Upper lobe of left lung (tissue), 6 donors: ENCODE measurements at places on chromosomes 4 and X. TPM values are rescaled to one million over a fixed set of nuclear protein-coding genes. Genes with fewer than 3 reads are reported as not detected.

GRCh38 chrX:25068340-25068739 lies 52.6 kb upstream of the ARX start:
- H3K4me1 ChIP-seq: no peaks in the 10 kb centered on the region
- H3K27me3 ChIP-seq: no peaks in the 10 kb centered on the region
- DNase-seq: no peak
- no peaks in the 10 kb centered on the region for H3K36me3 ChIP-seq
- H3K27ac ChIP-seq: no peak overlapping the region

- no peaks in the 10 kb centered on the region for H3K27me3 ChIP-seq
- no peak for DNase-seq
- H3K4me3 ChIP-seq: no peak overlapping the region
Measured at GRCh38 chr4:55499495-55499894, 47.2 kb downstream of the CLOCK start.

DNA sequence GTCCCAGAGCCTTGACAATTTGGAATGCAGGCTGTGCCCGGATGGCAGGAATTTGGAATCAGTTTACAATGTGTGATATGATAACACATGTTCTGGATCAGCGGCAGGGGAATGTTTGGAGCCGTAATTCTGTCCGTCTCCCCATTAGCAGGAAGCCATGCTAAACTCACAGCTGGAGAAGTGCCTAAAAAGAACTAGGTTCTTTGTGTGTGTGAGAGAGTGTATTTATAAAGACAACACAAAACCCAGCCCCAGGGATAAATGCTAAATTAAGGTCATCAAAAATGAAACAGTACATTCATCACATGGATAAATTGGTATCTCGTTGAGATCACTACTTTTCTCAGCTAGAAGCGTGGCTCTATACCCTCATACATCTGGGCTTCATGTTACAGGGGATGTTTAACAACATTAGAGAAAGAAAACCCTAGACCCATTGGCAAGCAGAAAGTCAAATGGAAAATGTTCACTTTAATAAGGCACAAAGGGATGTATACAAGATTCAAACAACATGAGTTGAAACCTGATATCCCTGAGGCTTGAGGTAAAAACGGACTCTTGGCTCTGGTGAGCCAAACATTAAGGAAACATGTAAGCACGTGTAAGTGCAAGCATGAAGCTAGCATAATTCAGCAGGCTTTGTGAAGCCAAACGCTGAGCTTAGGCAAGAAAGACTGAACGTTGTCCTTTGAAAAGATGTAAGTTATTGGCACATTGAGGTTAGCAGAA lies 18.0 kb upstream of the TMEM131L start:
- no peaks in the 10 kb centered on the region for H3K27me3 ChIP-seq
- no peaks in the 10 kb centered on the region for H3K36me3 ChIP-seq
- peaks cover 17% of the 10 kb centered on the region for H3K4me1 ChIP-seq
- no peak overlapping the region for H3K4me3 ChIP-seq

GRCh38 chrX:153649178-153649914 lies 2.3 kb downstream of the DUSP9 start:
- H3K27me3 ChIP-seq: peaks cover 57% of the 10 kb centered on the region
- DNase-seq: peak; percentile 51
- no peak overlapping the region for H3K27ac ChIP-seq
- H3K36me3 ChIP-seq: no peaks in the 10 kb centered on the region
- H3K4me3 ChIP-seq: no peak overlapping the region

GRCh38 chr4:83725336-83726085 lies 189.6 kb downstream of the GPAT3 start:
- DNase-seq: no peak
- H3K4me1 ChIP-seq: no peaks in the 10 kb centered on the region
- no peak overlapping the region for H3K4me3 ChIP-seq
- H3K27me3 ChIP-seq: no peaks in the 10 kb centered on the region

DNA sequence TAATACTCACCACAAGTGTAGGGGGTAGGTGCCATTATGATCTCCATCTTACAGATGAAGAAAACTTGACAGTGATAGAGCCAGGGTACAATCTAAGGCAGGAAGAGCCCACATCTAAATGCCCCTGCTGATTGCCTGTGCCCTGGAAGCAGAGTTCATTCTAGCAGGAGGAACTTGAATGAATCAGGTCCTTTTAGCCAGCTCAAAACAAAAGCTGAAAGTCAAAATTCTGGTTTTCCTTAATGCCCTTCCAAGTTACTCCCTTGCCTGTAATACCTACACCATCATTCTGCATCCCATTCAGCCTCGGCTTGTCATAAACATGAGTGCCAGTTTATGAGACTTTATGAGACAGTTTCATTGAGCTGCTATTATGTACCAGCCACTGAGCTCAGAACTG lies 89.6 kb downstream of the SCD5 start:
- H3K27ac ChIP-seq: no peak overlapping the region
- no peaks in the 10 kb centered on the region for H3K27me3 ChIP-seq
- no peaks in the 10 kb centered on the region for H3K4me1 ChIP-seq
- no peak for DNase-seq

GRCh38 chr4:38075370-38076152 lies 115.4 kb downstream of the PTTG2 start:
- H3K36me3 ChIP-seq: no peaks in the 10 kb centered on the region
- peaks cover 52% of the 10 kb centered on the region for H3K4me1 ChIP-seq
- DNase-seq: peak; percentile 30
- H3K27ac ChIP-seq: peak overlapping the region; percentile 76

GRCh38 chr4:127759228-127759820 lies 22.8 kb upstream of the HSPA4L start:
- H3K27ac ChIP-seq: no peak overlapping the region
- H3K4me1 ChIP-seq: no peaks in the 10 kb centered on the region
- no peak overlapping the region for H3K4me3 ChIP-seq
- H3K27me3 ChIP-seq: no peaks in the 10 kb centered on the region
- no peak for DNase-seq

TMEM271 gene
- not detected for total RNA-seq

GRCh38 chr4:120399826-120400225 lies 333.2 kb upstream of the MAD2L1 start:
- H3K36me3 ChIP-seq: no peaks in the 10 kb centered on the region
- H3K4me3 ChIP-seq: no peak overlapping the region
- no peaks in the 10 kb centered on the region for H3K27me3 ChIP-seq
- H3K4me1 ChIP-seq: no peaks in the 10 kb centered on the region
- H3K27ac ChIP-seq: no peak overlapping the region

AFM gene
- total RNA-seq: not detected

IL9R gene
- 1.5 TPM for total RNA-seq

PPBP gene
- total RNA-seq: 8.3 TPM

DNA sequence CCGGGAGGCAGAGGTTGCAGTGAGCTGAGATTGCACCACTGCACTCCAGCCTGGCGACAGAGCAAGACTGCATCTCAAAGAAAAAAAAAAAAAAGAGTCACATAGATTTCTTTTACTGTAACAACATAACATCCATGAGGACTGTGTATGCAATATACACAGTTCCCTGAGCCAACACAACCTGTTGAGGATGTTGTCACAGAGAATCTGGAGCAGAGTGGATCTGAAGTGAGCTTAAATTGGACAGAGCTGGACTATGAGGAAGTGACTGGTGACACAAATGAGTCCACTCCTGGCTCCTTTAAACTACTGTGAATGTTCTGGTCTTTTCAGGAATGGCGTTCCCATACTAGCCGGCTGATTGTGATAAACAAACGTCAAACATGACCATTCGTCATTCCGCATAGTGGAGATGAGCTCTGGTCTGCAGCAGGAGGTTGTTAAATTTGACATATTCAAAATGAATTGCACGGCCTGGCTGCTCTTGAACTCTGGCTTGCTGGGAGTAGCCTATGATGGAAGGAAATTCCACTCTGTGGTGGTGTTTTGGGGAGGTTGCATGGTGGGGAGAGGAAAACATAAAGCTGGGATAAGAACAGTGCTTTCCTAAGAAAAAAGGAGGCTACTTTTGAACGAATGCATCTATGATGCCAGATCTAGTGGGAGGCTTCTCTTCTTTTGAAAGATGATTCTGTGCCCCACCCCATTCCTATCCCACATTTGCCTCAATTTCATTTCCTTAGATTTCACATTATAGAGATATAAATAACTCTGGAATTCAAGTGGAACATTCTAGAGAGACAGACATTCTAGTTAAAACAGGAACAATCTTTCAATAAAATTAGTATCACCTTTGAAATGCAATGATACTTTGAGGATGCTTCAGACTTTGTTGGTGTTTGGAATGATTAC lies 149.5 kb downstream of the SHROOM3 start:
- H3K36me3 ChIP-seq: no peaks in the 10 kb centered on the region
- H3K27ac ChIP-seq: peak overlapping the region; percentile 57
- no peaks in the 10 kb centered on the region for H3K27me3 ChIP-seq
- no peak overlapping the region for H3K4me3 ChIP-seq
- DNase-seq: peak; percentile 48
- H3K4me1 ChIP-seq: peaks cover 14% of the 10 kb centered on the region

CXCL1 gene
- total RNA-seq: 12.8 TPM

DNA sequence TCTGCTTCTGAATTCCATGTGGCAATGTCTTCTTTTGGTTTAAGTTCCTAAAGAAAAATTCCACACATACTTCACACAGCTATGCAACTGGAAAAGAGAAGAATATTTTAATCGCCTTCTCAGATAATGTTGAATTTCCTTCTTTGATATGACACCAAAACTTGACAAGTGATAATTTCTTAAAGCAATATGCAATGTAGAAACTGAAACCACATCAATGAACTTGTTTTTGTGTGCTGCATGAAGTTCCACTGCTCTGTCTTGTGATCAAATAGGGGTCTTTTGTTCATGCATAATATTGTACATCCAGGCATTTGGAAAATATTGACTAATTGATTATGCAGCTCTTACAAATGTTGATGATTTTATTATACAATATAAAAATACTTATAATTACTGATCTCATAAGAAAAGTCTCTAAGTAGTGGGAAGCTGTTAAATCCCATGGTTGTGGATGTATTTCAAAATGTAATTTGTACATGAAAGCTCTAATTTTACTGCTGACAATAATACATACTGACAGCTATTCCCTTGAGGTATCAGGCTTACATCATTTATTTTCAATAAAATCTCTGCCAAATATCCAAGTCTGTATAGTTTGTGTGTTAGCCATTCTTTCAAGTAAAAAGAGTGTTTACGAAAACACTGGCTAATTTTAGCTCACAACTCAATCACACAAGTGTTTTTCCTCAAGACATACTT lies 56.5 kb downstream of the AGA start:
- no peak overlapping the region for H3K4me3 ChIP-seq
- no peak for DNase-seq
- no peaks in the 10 kb centered on the region for H3K36me3 ChIP-seq

USP17L10 gene
- total RNA-seq: not detected

- H3K4me1 ChIP-seq: no peaks in the 10 kb centered on the region
- no peaks in the 10 kb centered on the region for H3K36me3 ChIP-seq
- H3K4me3 ChIP-seq: no peak overlapping the region
- H3K27ac ChIP-seq: no peak overlapping the region
- no peaks in the 10 kb centered on the region for H3K27me3 ChIP-seq
Measured at GRCh38 chrX:5180135-5180741, 1048.4 kb downstream of the NLGN4X start.

DNA sequence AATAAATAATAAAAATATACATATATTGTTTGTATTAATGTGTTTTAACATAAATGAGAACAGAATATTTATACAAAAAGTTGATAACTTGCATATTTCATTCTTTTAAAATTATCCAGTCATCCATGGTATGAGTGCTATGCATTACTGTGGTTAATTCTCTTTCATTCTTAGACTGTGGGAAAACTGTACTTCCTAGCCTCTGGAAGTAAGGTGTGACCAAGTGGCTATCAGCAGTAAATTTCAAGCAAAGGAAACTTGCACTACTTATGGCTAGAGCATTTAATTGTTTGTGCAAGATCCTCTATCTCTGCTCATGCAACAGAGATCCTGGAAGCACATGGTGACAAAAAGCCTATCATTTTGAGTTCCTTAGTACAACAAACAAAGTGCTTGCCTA lies 1054.5 kb upstream of the PABPC4L start:
- no peaks in the 10 kb centered on the region for H3K27me3 ChIP-seq
- no peak overlapping the region for H3K4me3 ChIP-seq
- no peak overlapping the region for H3K27ac ChIP-seq
- no peaks in the 10 kb centered on the region for H3K36me3 ChIP-seq

PDK3 gene
- total RNA-seq: 16.7 TPM

DNA sequence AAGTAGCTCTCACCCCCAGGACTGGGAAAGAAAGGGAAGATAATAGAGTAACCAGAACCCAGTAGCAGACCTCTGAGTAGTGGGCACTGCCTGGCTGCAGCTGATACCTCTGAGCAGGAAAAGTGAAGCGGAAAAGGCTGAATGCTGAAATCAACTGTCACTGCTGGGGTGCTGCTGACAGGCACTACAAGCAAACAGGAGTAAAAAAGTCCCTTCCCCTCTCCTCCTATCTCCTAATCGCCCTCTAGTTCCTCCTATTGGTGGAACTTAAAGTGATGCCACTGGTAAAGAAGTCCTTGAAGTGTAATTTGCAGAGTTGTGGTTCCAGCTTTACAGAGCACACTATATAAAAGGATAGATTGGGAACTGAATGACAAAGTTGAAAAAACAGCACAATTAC lies 32.8 kb upstream of the GLRB start:
- H3K27me3 ChIP-seq: no peaks in the 10 kb centered on the region
- DNase-seq: no peak
- no peaks in the 10 kb centered on the region for H3K4me1 ChIP-seq
- no peaks in the 10 kb centered on the region for H3K36me3 ChIP-seq

- H3K4me1 ChIP-seq: peaks cover 21% of the 10 kb centered on the region
- H3K27ac ChIP-seq: no peak overlapping the region
- no peak overlapping the region for H3K4me3 ChIP-seq
- no peaks in the 10 kb centered on the region for H3K27me3 ChIP-seq
Measured at GRCh38 chr4:139670775-139671174, 5.2 kb downstream of the MGST2 start.

- H3K27ac ChIP-seq: no peak overlapping the region
- DNase-seq: no peak
- H3K27me3 ChIP-seq: peaks cover 31% of the 10 kb centered on the region
Measured at GRCh38 chrX:50469206-50469605, 1.4 kb downstream of the DGKK start.

GRCh38 chr4:47639531-47639930 lies 154.5 kb downstream of the ATP10D start:
- no peaks in the 10 kb centered on the region for H3K36me3 ChIP-seq
- H3K4me1 ChIP-seq: no peaks in the 10 kb centered on the region
- H3K27me3 ChIP-seq: no peaks in the 10 kb centered on the region

DNA sequence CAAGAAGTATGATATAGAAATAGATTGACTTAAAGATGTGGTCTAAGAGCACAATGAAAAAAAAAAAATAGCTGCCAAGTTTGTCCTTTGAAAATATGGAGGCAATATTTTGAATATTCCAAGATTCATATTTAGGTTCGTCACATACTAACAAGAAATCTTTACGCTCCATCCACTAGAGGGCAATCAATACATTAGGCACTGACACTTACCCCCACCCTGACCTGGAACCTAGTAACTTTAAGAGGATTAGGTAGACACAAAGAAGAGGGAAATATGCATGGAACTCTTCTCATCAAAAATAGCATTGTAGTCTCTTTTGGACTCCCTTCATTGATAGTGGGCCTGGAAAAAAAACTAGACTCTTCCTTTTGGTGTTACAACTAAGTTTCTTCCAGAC lies 1108.1 kb downstream of the PCDH19 start:
- H3K27me3 ChIP-seq: no peaks in the 10 kb centered on the region
- no peaks in the 10 kb centered on the region for H3K36me3 ChIP-seq
- no peak overlapping the region for H3K4me3 ChIP-seq
- H3K27ac ChIP-seq: no peak overlapping the region
- DNase-seq: no peak
